SJSA1 (cell line): ENCODE measurements at places on chromosomes 6 and 20. TPM values are rescaled to one million over a fixed set of nuclear protein-coding genes. Genes with fewer than 3 reads are reported as not detected.

TRIM15 gene
- not detected in 2 replicates for total RNA-seq

MCHR2 gene
- total RNA-seq = not detected in 2 replicates

CALHM6 gene
- total RNA-seq = not detected in 2 replicates

NOX3 gene
- total RNA-seq = not detected in 2 replicates

MYL9 gene
- total RNA-seq = 213 and 260 TPM in 2 replicates

VSTM2L gene
- 4.8 and 14.1 TPM in 2 replicates for total RNA-seq

SEMG1 gene
- not detected in 2 replicates for total RNA-seq

PTCRA gene
- not detected in 2 replicates for total RNA-seq

ULBP1 gene
- 0.03 TPM in 1 of 2 replicates, not detected in the other for total RNA-seq

TRIM40 gene
- not detected in 2 replicates for total RNA-seq

SLC4A11 gene
- 0.24 TPM in 1 of 2 replicates, not detected in the other for total RNA-seq

PM20D2 gene
- 46.1 and 52.7 TPM in 2 replicates for total RNA-seq

FABP7 gene
- total RNA-seq = not detected in 2 replicates

TBC1D22B gene
- 4.4 and 6.6 TPM in 2 replicates for total RNA-seq

TINAG gene
- not detected in 2 replicates for total RNA-seq

- no peak overlapping the region for H3K27ac ChIP-seq
- H3K4me1 ChIP-seq = no peaks in the 10 kb centered on the region
- H3K4me3 ChIP-seq = no peak overlapping the region
- H3K36me3 ChIP-seq = no peaks in the 10 kb centered on the region
- no peak for DNase-seq
Observed at GRCh38 chr6:9420316-9421015, 985.1 kb upstream of the SLC35B3 start.

GRCh38 chr6:15260099-15260821 is 14.4 kb downstream of the JARID2 start:
- no peak overlapping the region for H3K4me3 ChIP-seq
- peak overlapping the region; percentile 37 for H3K27ac ChIP-seq
- H3K27me3 ChIP-seq = no peaks in the 10 kb centered on the region
- H3K36me3 ChIP-seq = no peaks in the 10 kb centered on the region
- DNase-seq = peak; percentile 60

DNA sequence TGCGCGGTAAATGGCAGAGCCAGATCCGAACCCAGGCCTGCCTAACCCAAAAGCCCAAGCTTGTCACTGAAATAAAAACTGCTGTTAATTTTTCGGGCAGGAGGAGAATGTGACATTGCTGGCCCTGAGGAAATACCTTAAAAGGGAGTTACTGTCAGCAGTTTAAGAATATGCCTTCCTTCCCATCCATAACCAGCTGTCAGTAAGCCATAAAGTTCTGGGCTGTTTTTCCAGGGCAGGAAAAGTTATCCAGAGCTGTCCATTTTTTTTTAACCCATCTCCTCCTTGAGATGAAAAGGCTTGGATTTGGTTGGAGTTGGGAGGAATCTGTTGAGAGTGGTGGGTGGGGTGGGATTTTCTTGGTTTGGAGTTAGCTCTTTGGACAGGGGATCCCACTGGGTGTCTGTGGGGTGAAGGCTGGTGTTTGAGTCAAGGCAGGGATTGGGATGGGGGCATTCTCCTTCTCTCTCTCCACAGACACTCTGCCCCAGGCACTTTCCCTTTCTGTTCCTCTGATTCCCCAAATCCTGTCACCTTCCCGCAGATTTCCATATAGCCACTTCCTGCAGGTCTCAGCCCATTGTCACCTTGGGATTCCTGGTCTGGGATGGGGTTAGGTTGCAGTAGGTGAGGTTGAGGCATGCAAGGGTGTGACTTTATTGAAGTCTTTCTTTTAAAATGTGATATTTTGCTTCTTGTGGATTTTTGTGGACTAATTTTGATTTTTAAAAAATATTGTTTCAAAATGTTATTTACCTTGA is 4.3 kb upstream of the KCNG1 start:
- DNase-seq = no peak
- no peak overlapping the region for H3K4me3 ChIP-seq
- H3K27me3 ChIP-seq = peaks cover 4% of the 10 kb centered on the region
- no peaks in the 10 kb centered on the region; the same call in 1 of the 2 replicates for H3K36me3 ChIP-seq

GRCh38 chr6:165615636-165616035 is 47.4 kb downstream of the PDE10A start:
- H3K27ac ChIP-seq = no peak overlapping the region
- H3K4me3 ChIP-seq = no peak overlapping the region
- 0 out of 2 replicates have a peak, but pooled peaks cover 3% of the 10 kb centered on the region for H3K4me1 ChIP-seq
- DNase-seq = no peak

GRCh38 chr6:44522871-44523270 is 135.4 kb downstream of the CDC5L start:
- no peak overlapping the region for H3K27ac ChIP-seq
- no peaks in the 10 kb centered on the region for H3K27me3 ChIP-seq
- no peak overlapping the region for H3K4me3 ChIP-seq
- no peaks in the 10 kb centered on the region for H3K4me1 ChIP-seq

- H3K36me3 ChIP-seq = no peaks in the 10 kb centered on the region
- H3K4me3 ChIP-seq = no peak overlapping the region
Observed at GRCh38 chr6:97947841-97948240, 664.8 kb upstream of the MMS22L start.

DNA sequence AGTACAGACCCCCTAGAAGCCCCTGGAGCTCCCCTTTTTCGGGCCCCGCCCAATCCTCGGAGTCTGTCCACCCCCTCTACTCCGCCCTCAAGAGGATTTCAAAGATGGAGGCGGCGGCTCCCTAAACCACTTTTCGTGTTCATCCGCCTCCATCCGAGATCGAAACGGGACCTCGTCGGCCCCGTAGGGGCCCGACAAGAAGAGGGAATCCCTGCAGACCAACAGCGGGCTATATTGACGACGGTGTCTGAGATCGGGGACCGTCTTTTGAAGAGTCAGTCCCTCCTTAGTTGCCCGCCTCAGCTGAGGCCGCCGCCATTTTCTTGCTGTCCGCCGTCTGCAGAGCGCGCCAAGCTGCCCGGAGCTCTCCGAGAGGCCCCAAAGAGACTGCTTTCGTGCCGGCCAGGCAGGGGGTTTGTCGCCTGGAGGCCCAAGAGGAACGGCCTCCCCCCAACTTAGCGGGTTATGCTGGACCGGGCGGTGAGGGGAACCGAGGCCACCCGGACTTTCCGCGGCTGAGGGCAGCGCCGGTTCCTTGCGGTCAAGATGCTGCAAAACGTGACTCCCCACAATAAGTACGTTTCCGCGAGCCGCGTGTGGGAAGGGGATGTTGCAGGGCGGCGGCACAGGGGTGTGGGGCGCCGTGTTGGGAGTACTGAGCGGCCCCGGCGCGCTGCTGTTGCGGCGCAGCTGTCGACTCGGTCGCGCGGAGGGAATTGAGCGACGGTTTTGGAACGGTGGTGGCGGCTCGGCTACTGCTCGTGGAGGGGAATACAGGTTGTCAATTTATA is 4.2 kb downstream of the BRD2 start:
- H3K27ac ChIP-seq = peak overlapping the region; percentile 5; the same call in 1 of the 2 replicates
- DNase-seq = peak; percentile 45
- peaks cover 71% of the 10 kb centered on the region for H3K36me3 ChIP-seq
- H3K4me3 ChIP-seq = peak overlapping the region; percentile 57
- H3K4me1 ChIP-seq = peaks cover 30% of the 10 kb centered on the region

- H3K27ac ChIP-seq = no peak overlapping the region
- no peak for DNase-seq
- H3K27me3 ChIP-seq = no peaks in the 10 kb centered on the region
- no peak overlapping the region for H3K4me3 ChIP-seq
- peaks cover 16% of the 10 kb centered on the region for H3K4me1 ChIP-seq
- H3K36me3 ChIP-seq = no peaks in the 10 kb centered on the region
Observed at GRCh38 chr20:56442389-56443365, 25.8 kb upstream of the RTF2 start.

GRCh38 chr6:76644231-76644630 is 571.8 kb upstream of the IMPG1 start:
- H3K27ac ChIP-seq = no peak overlapping the region
- no peak overlapping the region for H3K4me3 ChIP-seq
- H3K36me3 ChIP-seq = no peaks in the 10 kb centered on the region
- no peaks in the 10 kb centered on the region for H3K4me1 ChIP-seq

DNA sequence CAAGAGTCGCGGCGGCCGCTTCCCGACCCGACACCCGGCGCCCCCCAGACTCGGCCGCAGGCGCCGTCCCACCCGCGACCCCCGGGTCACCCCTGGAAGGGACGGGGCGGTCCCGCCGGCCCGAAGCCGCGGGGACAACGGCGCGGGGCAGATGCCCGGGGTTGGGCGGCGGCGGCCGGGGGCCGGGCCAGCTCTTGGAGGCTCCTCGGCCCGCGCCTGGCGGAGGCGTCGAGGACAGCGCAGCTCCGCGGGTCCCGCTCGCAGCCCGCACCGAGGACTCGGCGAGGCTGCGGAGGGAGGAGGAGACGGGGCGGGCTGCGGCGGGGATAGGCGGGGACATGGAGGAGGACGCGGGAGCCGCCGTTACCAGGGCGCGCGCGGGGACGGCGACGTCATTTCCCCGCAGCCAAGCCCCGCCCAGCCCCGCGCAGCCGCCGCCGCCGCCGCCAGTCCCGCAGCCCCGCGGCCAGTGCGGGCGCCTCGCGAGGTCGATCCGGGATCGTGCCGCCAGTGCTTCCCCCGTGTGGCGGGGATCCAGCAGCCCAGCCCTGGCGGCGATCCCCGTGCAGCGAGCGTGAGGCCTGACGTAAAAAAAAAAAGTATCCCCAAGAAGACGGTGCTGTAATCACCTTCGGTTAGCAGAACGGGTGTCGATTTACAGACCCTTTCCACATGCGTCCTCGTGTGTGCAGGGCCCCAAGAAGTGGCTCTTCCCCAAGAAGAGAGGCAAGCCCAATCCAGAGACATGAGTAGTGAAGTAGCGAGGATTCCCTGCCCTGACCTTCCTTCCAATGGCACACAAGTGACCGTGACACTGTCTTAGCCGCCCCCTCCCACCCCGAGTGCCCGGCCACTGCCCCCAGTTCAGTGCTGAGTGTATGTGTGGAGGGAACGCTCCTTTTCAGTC is at the start of gene FAM184A:
Gene FAM184A (minus strand): TSS at position 289 of the 907 bp plus-strand sequence. CDS start 365 bp downstream, outside the sequence.
- H3K27ac ChIP-seq = no peak within 1 kb of the TSS
- H3K36me3 ChIP-seq = no peaks in the 10 kb centered on the region
- H3K4me3 ChIP-seq = peak within 1 kb of the TSS; percentile 44
- DNase-seq = no peak
- H3K4me1 ChIP-seq = peaks cover 12% of the 10 kb centered on the region

GRCh38 chr20:44302026-44302669 is 8.9 kb downstream of the FITM2 start:
- no peaks in the 10 kb centered on the region for H3K4me1 ChIP-seq
- no peak overlapping the region for H3K4me3 ChIP-seq
- DNase-seq = no peak
- no peaks in the 10 kb centered on the region for H3K36me3 ChIP-seq

DNA sequence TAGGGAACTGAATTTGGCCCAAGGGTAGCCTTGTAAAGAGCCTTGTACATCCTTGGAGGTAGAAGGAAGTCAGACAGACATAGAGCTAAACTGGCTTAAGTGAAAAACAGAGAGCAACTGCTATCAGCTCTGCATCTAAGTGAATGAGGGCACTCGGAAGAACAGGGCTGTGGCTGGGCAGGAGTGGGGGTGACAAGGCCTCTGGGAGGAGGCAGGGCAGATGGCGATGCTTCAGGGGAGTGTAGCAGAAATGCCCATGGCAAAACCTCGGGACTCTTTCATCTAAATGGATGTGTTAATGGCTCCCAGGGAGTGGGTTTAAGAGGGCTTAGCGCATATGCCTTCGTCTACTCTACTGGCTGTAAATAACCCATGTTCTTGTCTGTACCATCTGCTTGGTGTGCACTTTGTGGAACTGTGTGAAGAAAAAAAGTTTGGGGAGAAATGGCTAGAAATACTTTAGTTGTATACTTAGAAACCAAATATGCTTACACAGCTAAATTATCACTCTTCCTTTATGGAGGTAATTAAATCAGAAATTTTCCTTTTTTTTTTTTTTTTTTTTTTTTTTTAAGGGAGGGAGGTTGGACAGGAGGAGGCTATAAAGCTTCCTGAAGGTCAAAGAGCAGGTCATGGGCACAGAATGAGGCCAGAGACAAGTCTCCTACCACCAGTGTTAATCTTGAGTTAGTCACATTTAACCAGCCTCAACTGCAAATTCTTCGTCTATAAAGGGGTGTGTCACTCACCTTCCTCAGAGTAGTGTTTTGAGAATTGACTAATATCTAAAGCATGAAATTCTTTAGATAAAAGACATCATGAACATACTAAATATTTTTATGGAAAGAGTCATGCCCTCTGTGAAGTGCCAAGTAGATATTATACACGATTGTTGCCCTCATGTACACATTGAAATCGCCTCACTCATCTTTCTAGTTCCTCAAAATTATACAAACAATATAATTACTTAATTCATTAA is 60.9 kb downstream of the FYN start:
- H3K27me3 ChIP-seq = no peaks in the 10 kb centered on the region
- H3K27ac ChIP-seq = no peak overlapping the region
- peaks cover 13% of the 10 kb centered on the region for H3K4me1 ChIP-seq
- no peak overlapping the region for H3K4me3 ChIP-seq

GRCh38 chr20:59349277-59349676 is 48.9 kb downstream of the EDN3 start:
- H3K4me1 ChIP-seq = no peaks in the 10 kb centered on the region
- no peak overlapping the region for H3K4me3 ChIP-seq
- H3K36me3 ChIP-seq = no peaks in the 10 kb centered on the region

- no peak overlapping the region for H3K4me3 ChIP-seq
- H3K4me1 ChIP-seq = peaks cover 12% of the 10 kb centered on the region
- H3K27ac ChIP-seq = peak overlapping the region; percentile 51
- H3K36me3 ChIP-seq = no peaks in the 10 kb centered on the region
- peak; percentile 93 for DNase-seq
Observed at GRCh38 chr6:168007592-168008338, 10.3 kb downstream of the KIF25 start.

DNA sequence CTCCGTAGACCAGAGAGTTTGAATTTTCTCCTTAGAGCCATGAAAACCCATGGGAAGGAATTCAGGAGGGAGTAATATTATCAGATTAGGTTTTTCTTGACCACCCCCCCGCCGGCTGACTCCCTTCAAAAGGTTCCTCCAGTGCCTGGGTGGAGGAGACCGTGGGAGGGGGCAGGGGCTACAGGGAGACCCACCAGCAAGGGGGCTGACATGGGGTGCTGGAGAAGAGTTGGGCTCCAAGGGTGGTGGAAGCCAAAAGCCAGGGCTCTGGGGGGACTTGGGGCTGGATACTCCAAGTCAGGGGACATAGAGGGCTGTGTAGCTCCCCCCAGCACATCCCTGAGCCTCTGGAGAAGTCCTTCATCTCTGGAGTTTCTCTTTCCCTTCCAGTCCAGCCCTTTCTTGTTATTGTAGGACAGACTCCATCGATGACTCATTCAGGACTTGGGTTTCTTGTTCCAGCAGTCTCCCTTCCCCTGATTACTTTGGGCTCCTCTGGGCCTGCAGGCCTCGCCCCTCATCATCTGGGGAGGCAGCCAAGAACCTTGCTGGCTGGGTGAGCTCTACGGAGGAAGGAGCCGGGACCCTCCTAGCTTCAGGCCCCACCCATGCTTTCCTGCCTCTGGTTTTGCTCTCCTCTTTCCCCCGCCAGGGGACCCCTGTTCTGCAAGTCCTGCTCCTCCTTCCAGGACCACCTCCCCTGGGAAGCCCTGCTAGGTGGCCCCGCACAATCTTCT is 10.5 kb upstream of the KIAA1755 start:
- no peak overlapping the region for H3K4me3 ChIP-seq
- H3K27ac ChIP-seq = no peak overlapping the region

GRCh38 chr6:20271818-20272217 is 59.5 kb upstream of the MBOAT1 start:
- peaks cover 9% of the 10 kb centered on the region; the same call in 1 of the 2 replicates for H3K4me1 ChIP-seq
- DNase-seq = no peak
- no peak overlapping the region for H3K4me3 ChIP-seq
